ENCODE measurements at places on chromosomes 5 and 9.

DNA sequence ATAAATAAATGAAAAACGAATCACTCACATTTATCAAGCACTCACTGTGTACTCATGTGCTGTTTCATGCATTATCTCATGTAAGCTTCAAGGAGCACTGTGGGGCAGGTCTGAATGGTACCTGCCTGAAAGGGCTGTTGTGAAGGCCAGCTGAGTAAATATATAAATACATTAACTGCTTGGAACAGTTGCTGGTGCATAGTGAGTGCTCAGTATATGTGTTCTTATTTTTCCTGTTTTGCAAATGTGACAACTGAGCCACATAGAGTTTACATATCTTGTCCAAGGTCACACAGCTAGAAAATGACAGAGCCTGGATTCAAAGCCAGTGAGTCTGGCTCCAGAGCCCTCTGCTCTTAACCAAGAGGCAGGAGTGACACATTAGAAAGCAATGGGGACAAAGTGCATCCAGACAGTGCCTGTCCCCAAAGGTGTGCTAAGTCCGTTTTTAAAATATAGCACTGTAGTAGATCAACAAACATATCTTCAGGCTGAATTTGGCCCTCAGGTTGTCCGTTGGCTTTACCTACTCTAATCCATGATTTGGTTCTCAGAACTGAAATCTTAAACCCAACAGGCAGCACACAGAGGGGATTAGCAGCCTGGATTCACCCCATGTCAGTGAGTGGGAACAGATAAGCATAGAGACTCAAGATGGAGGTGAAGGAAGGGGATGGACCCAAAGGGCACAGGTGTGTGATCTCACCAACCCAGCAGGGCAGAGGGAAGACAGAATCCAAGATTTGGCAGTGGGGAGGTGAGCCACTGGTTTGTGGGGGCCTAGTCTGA is 70.8 kb downstream of the WWC1 start:
- no peak for DNase-seq

DNA sequence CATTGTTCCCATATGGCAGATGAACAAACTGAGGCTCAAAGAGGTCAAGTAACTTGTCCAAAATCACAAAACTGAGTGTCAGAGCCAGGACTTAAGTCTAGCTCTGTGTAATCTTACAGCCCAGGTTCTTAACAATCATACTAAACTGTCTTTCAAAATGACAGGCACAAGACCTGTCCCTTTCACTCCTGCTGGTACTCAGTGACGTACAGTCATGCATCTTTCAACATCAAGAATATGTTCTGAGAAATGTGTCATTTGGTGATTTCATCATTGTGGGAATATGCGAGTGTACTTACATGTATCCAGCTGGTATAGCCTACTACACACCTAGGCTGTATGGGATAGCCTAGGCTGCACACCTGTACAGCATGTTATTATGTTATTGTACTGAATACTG is 646.8 kb upstream of the WWC1 start:
- DNase-seq, result no peak

DNA sequence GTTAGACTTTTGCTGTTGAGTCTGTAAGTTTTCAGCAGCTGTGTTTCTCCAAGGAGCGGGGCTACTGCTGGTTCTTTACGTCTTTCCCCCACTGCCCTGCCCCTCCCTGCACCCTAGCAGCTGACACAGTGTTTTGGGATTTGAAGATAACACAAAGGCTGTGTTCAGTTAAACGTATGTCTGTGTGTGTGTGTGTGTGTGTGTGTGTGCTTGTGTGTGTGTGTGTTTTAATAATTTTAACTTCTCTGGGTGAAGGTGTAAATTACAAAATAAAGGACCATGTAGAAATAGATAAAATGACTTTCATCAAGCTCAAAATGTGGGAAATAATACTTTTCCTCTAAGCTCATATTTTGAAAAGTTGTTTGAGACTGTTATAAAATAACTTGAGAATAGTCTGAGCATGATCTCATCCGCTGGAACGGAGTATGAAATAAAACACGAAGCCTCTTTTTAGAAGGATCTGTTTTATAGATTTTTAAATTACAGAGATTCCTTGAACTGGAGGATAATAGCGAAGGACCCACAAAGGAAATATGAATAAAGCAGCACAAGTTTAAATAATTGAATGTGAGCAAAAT is 10.9 kb downstream of the ABL1 start:
- no peak for DNase-seq

- DNase-seq, result peak; percentile 36
These were observed 578 bp upstream of the PSAT1 start for GRCh38 chr9:78296201-78296892.

GRCh38 chr5:61435368-61435767 is 103.3 kb downstream of the ZSWIM6 start:
- DNase-seq, result no peak

DNA sequence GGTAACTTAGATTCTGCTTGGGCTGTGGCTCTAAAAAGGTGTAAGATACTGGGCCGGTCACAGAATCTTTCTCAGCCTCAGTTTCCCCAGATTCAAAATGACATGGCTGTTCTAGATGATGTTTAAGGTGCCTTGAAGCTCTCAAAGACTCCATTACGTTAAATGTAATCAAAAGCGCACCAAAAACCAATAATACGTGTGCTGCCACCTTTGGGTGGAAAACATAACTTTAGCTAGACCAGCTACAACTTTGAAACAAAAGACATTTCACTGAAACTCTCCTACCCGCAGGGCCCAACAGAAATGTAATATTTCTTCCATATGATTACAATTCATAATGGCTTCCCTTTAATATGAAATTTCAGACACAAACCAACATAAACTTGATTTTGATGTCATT is 35.0 kb upstream of the PCSK5 start:
- no peak for DNase-seq

DNA sequence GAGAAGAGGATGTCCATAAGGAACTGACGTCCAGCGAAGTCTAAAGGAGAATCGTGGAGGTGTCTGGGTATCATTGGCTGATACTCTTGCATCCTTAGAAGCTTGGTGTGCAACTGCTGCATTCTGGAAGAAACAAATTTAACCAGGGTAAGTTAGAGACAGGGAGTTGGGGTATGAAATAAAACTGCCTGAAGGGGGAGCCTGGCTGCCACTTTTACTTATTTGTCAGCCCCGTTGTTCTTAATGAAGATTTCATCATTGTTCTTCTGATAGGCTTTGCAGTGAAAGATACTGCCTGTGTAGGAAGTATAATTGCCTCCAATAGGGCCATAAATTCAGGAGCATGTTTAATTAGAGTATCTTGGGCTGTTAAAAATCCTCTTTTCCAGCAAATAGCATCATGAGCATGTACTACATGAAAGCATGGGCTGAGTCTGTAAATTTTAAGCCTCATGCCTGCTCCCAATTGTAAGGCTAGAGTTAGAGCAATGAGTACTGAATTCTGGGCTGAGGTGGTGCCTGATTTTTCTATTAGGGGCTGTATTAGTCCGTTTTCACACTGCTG is 1264.5 kb upstream of the ACO1 start:
- no peak for DNase-seq

DNA sequence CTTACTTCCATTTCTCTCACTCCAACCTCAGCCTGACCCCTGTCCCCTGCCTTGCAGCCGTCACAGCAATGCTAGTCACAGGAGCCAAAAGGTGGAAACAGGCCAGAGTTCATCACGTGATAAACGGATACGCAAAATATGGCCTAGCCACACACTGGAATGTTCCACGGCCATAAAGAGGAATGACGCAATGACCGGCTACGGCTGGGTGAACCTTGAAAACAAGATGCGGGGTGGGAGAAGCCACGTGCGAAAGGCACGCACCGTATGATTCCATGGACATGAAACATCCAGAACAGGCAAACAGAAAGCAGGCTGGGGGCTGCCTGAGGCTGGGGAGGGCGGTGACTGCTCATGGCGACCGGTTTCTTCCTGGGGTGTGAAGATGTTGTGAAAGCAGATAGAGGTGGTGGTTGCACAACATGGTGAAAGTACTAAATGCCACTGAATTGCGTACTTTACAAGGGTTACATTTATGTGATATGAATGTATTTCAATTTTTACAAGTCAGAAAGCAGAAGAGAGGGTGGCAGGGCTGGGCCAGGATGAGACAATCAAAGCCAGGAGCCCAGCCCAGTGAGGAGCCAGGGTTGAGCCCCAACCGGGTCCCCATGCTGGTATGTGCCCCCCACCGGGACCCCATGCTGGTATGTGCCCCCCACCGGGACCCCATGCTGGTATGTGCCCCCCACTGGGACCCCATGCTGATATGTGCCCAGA is 117.8 kb upstream of the SARDH start:
- no peak for DNase-seq

DNA sequence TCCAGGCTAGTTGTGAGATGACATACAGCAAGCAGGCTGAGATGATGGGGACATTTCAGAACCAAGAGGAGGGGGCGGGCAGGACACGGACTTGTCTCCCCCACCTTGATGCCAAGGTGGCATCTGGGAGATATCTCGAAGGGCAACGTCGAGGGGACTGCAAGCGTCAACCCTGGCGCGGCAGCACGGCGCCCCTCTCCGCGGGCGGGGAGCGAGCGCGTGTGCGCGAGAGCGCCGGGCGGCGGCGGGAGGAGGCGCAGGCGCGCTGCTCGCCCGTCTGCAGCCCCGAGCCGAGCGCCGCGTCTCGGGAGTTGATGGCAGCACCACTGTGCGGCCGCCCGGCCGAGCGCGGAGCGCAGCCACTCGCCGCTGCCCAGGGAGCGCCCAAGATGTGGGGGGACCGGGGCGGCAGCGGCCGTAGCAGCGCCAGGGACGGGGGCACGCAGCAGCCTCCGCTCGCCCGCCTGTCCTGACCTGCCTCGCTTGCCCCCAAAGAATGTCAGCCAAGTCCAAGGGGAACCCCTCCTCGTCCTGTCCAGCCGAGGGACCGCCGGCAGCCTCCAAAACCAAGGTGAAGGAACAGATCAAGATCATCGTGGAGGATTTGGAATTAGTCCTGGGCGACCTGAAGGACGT is at the start of gene PRR16:
Gene PRR16, plus strand, starts transcription at position 310 of the 636 bp plus-strand sequence.
- DNase-seq, result peak; percentile 46

- no peak for DNase-seq
These were observed 14.7 kb downstream of the LRRC70 start for GRCh38 chr5:62593331-62593730.

- no peak for DNase-seq
These were observed 96.2 kb upstream of the SARDH start for GRCh38 chr9:133834080-133834976.

- no peak for DNase-seq
These were observed 376.5 kb upstream of the DAB2 start for GRCh38 chr5:39801306-39801705.

DNA sequence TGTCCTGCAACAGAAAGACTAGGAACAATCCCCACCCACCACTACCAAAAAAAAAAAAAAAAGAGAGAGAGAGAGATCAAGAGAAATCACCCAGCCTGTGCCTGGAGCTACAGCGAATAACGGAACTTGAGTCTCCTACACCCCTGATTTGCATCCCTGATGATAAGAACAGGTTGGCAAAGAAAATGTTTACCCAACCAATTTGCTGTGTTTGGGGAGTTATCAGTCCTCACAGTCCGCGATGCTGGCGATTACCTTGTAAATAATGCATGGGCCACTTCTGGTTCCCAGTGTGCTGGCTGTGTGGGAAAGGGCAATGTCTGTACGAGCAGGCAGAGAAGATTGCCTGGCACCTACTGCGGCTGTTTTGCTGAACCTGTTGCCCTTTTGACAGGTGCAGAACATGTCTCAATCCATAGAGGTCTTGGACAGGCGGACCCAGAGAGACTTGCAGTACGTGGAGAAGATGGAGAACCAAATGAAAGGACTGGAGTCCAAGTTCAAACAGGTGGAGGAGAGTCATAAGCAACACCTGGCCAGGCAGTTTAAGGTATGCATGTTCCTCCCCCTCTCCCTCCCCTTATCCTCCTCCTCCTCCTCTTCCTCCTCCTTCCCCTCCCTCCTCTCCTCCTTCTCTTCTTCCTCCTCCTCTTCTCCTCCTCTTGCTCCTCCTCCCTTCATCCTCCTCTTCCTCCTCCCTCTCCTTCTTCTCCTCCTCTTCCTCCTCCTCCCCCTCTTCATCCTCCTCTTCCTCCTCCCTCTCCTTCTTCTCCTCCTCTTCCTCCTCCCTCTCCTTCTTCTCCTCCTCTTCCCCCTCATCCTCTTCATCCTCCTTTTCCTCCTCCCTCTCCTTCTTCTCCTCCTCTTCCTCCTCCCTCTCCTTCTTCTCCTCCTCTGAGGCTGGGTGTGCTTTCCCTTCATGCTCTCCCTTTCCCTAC is 8.3 kb downstream of the OLFM1 start:
- no peak for DNase-seq

DNA sequence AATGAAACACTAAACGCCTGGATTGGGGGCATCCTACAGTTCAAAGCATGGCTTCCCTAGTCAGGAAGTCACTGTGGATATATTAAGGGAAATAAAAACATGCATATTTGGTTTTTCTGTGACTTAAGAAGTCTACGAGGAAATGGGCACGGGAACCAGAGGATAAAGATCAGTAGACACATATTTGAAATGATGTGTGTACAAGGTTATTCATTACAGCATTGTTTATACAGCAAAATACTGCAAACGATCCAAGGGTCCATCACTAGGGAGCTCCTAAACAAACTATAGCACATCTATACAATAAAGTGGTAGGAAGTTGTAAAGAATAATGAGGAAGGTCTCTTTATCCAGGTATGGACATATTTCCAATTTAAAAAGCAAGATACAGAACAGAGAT is 71.8 kb downstream of the EFNA5 start:
- DNase-seq, result no peak

DNA sequence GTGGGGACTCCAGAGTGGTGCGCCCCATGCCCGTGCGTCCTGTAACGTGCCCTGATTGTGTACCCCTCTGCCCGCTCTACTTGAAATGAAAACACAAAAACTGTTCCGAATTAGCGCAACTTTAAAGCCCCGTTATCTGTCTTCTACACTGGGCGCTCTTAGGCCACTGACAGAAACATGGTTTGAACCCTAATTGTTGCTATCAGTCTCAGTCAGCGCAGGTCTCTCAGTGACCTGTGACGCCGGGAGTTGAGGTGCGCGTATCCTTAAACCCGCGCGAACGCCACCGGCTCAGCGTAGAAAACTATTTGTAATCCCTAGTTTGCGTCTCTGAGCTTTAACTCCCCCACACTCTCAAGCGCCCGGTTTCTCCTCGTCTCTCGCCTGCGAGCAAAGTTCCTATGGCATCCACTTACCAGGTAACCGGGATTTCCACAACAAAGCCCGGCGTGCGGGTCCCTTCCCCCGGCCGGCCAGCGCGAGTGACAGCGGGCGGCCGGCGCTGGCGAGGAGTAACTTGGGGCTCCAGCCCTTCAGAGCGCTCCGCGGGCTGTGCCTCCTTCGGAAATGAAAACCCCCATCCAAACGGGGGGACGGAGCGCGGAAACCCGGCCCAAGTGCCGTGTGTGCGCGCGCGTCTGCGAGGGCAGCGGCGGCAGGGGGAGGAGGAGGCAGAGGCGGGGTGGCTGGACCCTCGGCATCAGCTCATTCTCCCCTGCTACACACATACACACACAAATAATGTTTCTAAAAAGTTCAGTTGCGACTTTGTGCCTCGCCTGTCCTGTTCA is 668 bp downstream of the GLIS3 start:
- DNase-seq, result no peak

GRCh38 chr5:96297290-96297689 is 135.8 kb downstream of the PCSK1 start:
- DNase-seq, result no peak

DNA sequence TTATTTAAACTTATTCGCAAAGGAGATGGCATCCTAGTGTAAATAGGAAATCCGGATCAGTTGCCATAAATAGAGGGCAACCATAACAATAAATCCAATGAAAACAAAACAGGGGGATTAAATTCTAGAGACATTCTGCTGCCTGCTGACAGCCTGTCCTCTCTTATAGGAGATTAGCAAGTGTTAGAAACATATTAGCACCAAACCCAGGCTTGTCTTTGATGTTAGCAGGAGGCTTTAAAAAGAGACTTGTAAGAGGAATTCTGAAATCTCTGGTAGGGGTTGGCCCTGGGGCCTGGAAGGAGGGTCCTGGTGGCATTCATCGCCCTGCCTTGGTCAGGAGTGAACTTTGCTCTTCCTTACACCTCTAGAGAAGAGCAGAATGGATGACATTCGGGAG is 21.6 kb downstream of the NDST1 start:
- no peak for DNase-seq

All from NCI-H510A (cell line).